ENCODE measurements at places on chromosomes 4 and X.

- no peak for DNase-seq
Measured at GRCh38 chr4:162232349-162232748, 68.5 kb upstream of the FSTL5 start.

DNA sequence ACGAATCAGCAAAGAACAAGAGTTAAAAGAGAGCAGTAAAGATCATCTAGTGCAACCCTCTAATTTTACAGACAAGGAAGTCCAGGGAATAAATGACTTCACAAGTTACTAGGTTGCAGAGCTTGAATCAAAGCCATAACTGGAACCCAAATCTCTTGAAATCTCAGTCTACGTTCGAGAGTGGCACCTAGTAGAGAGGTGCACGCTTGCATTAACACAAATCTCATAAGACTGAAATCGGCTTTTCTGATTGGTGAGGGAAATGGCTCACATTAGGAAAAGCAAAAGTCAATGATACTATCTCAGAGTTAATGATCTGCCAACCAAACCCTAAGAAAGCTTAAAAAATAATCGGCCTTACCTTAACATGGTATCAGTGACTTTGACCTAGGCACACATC lies 43.0 kb downstream of the FAT1 start:
- no peak for DNase-seq

DNA sequence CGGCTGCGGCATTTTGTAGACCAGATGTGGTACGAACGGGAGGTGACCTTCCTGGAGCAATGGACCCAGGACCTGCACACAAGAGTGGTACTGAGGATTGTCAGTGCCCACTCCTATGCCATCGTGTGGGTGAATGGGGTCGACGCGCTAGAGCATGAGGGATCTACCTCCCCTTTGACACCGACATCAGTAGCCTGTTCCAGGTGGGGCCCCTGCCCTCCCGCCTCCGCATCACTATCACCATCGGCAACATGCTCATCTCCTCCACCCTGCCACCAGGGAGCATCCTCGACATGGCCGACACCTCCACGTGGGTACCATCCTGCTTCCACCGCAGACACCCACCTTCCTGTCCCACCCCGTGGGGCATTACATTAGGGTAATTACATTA lies 46.2 kb downstream of the SMARCA5 start:
- no peak for DNase-seq

GRCh38 chr4:120918092-120918491 lies 4.4 kb downstream of the PRDM5 start:
- no peak for DNase-seq

DNA sequence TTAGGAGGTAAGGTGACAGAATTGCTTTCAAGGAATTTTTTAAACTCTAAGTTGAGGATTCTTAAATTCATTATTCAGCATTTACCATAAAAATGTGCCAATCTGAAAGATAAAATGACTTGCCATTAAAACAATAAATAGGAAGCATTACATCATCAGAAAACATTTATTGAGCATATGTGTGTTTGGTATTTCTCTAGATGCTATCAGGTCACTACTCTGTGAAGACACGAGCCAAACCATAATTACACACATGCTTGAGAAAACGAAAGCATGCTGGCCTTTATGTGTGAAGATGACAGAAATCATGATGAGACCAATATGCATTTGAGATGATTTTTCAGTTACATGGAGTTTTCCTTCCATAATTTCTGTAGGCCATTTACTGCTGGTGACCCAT lies 12.3 kb upstream of the IL21 start:
- DNase-seq: no peak

DNA sequence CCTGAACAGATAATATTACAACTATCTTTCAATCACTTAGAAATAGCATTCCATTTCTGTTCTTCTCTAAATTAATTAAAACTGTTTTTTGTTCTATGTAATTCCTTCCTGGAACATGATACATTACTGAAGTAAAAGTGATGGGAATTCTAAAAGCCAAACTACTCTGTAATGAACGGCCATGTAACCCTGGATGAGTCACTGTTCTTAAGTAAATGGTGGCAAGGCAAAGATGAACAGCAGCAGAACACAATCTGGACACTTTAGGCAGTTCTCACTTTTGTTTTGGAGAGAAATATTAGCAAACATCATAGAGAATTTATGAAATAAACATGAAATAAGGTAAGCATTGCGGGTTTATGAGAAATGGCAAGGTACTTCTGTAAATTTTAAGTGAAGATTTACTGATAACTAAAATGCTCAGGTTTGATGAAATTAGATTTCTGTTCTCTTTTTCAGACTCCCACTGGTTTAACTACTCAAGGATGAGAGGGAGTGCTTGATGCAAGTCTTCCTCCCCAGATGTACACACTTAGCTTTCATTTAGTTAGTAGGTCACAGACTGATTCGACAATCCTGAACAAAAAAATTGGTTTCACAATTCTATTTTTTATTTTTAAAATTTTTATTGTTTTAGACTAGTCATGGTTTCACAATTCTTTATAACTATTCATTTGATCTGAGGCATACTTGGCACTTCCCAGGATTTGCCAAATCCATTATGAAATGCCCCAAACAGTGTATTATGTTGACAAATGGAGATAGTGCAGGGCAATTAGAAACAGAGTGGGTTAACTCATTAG lies 964 bp upstream of the GPR82 start:
- DNase-seq: no peak

DNA sequence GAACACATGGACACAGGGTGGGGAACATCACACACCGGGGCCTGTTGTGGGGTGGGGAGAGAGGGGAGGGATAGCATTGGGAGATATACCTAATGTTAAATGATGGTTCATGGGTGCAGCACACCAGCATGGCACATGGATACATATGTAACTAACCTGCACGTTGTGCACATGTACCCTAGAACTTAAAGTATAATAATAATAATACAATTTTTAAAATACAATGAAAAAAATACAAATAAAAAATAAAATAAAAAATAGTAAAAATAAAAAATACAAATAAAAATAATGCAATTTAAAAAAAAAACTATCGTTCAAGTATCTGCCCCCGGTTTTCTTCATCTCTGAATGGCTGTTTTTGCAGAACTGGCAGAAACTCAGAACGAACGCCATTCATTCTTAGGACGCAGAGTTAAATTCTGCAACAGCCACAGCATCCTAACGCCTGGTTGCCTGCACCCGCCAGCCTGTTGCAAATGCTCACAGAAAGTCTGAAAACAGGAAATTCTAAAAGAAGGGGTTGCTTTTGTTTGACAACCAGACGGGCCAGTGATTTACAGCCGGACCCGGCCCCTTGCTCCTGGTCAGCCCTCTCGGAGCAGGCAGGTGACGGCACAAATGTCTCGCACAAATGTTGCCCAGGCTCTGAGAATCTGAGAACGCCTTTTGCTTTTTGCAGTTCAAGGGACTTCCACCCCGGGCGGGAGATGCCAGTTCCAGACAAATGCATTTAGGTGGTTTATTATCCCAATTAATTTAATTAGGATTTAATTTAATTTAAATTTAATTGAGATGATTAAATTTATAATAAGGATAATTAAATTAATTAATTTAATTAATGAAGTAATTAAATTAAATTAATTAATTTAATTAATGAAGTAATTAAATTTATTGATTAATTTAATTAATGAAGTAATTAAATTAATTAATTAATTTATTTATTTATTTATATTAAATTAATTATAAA lies 47.8 kb downstream of the CRLF2 start:
- DNase-seq: no peak

GRCh38 chr4:81751531-81752289 lies 280.0 kb upstream of the RASGEF1B start:
- DNase-seq: no peak

DNA sequence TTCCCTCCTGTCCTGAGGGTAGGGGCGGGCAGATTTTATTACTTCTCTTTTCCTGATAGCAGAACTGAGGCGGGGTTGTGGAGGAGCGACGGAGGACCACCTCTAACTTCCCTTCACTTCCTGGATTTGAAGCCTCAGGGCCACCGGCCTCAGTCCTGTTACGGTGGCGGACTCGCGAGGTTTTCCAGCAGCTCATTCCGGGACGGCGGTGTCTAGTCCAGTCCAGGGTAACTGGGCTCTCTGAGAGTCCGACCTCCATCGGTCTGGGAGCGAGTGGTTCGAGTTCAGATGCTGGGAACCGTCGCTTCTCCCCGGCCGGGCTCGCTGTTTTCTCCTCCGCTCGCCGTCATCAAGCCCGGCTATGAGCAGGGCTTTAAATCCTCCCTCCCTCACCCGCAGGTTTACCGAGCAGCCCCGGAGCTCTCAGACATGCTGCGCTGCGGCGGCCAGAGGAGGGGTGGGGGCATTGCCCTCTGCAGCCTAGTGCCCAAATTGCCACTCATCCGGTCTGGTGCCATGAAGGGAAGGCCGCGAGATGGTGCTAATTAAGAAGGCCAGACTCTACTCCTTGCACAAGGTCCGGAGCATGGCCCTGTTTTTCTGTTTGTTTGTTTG lies 23.3 kb downstream of the HAND2 start:
- DNase-seq: no peak

DNA sequence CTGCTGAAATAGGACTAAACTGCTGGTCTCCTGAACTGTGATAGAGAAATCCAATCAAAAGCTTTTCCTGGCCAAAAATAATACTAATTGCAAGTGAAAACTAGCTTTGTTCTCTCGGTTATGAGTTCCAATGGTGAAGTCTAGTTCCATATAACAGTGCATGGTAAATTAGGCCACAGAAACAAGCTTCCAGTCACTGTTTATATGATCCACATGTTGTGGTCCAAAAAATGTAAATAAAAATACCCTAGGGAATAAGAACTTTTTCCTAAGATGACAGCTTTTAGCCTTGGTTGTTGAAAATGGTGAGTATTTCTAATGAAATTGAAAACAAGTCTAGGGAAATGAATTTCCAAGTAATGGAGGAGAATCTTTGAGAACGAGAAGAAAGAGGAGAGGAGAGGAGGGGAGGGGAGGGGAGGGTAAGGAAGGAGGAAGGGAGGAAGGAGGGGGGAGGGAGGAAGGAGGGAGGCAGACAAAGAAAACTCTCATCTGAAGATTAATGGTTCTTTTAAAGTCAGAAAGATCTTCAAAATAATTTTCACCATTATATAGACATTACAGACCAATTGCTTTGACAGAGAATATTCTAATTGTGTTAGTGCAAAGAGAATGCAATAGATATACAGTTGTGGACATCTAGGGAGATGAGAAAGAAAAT lies 26.1 kb downstream of the PALLD start:
- no peak for DNase-seq

DNA sequence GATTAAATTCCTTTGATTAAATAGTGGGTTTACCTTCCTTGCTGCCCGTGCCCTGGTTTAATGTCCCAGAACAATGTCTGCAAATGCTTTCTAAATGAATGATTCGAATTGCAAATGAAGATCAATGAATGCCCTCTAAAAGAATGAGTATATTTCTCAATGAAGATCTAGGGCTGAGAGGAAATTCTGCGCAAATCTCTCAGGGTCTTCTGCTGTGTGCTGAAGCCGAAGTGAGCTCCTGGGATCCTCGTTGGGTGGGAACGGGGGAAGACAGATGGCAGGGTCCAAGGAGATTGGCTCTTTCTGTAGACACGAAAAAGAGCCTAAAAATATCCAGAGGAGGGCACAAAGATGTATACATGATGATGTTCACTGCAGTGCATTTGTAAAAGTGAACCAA lies 224.8 kb downstream of the STIM2 start:
- no peak for DNase-seq

Measured in NCI-H774 (cell line).